ENCODE measurements at places on chromosomes 1 and 21.

GRCh38 chr1:4319496-4319895, 334.9 kb upstream of the AJAP1 start:
- no peak for DNase-seq

DNA sequence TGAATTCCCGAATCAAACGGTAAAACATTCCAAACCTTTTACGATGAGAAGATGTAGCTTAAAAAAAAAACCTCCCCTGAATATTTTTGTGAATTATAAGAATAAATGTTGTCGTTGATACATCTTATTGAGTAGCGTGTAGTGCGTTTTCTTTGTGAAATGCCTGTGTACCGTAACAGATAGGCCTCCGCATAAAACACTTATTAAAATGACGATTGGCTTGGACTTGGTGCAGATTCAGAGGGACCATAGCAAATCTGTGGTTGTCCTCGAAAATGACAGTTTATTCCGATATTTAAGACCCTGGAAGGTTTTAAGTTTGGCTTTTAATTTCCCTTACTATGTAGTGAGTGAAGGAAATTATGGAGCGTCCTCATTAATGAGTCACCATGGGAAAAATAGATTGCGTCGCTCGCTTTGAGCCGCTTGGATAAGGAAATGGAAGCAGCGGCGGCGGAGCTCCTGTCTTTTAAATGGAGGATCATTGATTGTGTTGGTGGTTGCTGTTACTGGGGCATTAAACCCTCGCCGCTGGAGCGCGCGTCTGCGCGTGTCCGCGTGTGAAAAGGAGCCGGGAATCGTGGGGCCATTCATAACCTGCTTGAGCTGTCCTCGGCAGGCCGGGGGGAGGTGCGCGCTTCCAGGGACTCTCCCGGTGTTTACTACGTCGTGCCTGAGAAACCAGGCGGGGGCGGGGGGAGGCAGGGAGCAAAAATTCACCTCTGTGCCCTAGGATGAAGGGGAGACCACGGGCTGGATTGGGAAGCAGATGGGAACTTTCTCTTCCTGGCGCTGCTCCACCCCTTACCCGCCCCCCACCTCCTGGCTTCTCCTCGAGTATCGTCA, 1.6 kb downstream of the SPEN start:
- DNase-seq: no peak

DNA sequence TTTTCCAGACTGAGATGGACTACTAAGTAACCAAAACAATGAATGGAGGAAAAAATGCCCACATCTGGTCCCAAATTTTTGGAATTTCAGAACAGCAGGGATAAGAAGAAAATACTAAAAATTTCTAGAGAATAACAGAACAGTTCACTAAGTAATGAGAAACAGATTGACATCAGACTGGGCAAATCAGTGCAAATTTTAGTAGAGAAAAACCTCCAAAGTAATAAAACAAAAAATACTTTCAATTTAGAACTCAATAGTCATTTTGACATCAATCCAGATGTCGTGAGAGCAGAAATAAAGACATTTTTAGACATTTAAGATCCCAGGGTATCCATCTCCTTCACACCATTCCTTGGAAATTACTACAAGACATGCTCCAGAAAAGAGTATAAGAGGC, 39.3 kb downstream of the CRP start:
- DNase-seq: no peak

DNA sequence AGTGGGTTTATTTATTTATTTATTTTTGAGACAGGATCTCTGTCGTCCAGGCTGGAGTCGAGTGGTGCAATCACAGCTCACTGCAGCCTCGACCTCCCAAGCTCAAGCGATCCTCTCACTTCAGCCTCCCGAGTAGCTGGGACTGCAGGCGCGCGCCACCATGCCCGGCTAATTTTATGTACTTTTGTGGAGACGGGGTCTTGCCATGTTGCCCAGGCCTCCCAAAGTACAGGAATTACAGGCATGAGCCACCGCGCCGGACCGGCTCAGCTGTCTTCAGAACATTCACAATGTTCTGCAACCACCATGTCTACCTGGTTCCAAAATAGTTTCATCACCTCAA, 406 bp upstream of the DNAJC8 start:
- no peak for DNase-seq
